ENCODE measurements at places on chromosomes 7 and 10.

GRCh38 chr10:60549686-60550085, 160.0 kb upstream of the ANK3 start:
- peak; percentile 47 for DNase-seq

- no peak for DNase-seq
These were observed 579.2 kb upstream of the CELF2 start for GRCh38 chr10:10438335-10439100.

DNA sequence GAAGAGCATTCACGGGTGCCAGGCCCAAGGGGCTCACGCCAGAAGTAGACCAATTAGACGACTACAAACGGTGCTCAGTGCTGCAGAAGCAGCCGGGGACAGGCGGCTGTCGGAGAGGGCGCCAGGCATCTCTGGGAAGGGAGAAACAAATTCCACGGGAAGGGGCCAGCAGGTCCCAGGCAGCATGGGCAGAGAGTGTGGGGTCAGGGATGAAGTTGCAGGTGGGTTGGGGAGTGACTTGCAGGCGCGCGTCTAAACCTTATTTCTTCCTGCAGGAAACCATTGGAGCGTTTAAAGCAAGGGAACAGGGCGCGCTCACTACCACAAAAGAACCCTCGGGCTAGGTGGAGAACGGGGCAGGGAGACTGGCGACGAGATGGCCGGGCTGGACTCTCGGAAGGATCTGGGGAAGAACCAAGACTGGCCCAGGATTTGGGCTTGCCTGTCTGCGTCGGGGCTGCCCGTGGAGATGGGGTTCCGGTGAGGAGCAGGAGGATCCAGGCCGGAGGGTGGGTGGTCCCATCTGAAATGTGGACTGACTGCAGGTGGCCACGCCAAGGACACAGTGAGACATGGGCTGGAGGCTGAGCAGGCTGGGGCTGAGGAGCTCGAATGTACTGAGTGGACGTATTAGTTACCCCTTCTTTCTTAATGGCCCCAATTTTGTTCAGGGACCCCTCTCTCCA, 116.3 kb upstream of the DIP2C start:
- DNase-seq = no peak

DNA sequence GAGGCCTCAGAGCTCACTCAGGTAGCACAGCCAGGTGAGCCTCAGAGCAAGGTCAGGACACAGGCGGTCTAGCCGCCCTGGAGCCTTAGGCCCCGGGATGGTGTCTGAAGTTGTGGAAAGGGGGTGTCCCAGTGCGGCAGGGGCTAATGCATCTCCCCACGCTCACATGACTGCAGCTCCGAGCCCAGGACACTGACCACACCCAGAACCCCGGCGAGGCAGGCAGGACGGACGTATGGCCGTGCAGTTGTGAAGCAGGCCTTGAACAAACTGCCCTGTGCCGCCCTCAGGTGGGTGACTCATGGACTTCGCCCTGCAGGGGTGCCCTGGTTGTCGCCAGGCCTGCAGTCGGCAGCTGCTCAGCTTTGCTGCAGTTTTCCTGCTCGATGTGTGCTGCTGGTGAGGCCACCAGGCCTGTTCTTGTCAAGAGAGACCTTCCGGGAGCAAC, 5.0 kb upstream of the PRKAR1B start:
- DNase-seq = no peak

DNA sequence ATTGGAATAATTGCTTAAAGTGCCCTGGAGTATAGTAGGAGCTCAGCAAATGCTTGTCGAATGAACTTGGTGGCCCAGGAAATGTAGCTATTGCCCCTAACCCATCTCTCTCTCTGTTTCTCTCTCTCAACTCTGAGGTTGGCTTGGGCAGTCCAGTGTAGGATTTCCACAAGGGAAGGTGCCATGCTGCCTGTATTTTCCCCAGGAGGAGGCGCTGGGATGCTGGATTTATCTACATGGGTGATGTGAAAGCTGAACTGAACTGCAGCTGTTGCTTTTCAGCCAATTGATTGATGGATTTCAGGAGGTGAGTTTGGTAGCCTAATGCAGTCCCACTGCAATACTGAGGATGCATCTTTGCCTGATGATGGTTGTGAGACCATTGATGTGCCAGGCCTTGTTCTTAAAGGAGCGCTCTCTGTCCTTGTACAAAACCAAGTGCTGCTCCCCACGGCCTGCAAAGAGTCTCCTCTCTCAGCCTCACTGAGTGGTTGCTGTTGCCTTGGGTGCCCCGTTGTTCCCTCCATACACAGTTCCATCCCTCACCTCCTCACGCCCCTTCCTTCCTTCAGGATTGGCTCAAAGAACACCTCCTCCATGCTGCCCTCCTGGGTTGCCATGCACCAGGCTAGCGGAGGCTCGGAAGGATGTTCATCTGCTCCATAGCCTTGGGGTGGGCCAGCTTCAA, 200.6 kb downstream of the GLRX3 start:
- DNase-seq = no peak

- DNase-seq = no peak
These were observed 28.1 kb upstream of the RPA3 start for GRCh38 chr7:7746458-7746857.
